ENCODE measurements at places on chromosomes 11 and 22.
A peak's percentile ranks its signal among the peaks of the same experiment; 100 is the strongest.

DNA sequence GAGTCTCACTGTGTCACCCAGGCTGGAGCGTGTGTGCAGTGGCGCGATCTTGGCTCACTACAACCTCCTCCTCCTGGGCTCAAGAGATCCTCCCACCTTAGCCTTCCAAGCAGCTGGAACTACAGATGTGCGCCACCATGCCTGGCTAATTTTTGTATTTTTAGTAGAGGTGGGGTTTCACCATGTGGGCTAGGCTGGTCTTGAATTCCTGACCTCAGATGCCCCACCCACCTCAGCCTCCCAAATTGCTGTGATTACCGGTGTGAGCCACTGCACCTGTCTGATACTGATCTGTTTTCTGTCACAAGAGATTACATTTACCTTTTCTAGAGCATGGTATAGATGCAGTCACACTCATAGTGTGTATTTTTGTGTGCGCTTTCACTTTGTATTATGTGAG, 11.6 kb downstream of the ATG13 start:
- DNase-seq = no peak

- no peak for DNase-seq
Measured at GRCh38 chr11:5992604-5993251, 5.9 kb upstream of the OR52L1 start.

DNA sequence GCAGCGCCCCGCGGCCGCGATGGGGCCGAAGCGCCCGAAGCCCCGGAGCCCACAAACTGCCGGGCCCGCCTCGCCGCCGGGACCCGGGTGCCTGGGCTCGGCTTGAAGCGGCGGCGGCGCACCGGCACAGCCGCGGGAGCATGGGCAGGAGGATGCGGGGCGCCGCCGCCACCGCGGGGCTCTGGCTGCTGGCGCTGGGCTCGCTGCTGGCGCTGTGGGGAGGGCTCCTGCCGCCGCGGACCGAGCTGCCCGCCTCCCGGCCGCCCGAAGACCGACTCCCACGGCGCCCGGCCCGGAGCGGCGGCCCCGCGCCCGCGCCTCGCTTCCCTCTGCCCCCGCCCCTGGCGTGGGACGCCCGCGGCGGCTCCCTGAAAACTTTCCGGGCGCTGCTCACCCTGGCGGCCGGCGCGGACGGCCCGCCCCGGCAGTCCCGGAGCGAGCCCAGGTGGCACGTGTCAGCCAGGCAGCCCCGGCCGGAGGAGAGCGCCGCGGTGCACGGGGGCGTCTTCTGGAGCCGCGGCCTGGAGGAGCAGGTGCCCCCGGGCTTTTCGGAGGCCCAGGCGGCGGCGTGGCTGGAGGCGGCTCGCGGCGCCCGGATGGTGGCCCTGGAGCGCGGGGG, 346 bp downstream of the FJX1 start:
- no peak for DNase-seq

DNA sequence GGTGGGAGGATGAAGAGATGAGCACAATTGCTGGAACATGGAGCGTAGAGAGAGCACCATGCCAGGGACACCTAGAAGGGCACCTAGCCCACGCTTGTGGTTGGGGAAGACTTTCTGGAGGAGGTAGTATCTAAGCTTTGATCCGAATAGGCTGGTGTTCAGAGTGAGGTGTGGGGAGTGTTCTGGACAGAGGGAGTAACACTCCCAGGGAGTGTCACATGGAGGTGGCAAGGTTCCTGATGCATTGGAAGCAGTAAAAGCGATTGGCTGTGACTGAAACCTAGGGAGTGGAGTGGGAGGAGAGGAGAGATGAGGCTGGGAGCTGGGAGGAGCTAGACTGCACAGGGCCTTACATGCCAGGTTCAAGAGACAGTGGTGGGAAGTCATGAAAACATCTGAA, 188.0 kb upstream of the NCAM1 start:
- DNase-seq = no peak

DNA sequence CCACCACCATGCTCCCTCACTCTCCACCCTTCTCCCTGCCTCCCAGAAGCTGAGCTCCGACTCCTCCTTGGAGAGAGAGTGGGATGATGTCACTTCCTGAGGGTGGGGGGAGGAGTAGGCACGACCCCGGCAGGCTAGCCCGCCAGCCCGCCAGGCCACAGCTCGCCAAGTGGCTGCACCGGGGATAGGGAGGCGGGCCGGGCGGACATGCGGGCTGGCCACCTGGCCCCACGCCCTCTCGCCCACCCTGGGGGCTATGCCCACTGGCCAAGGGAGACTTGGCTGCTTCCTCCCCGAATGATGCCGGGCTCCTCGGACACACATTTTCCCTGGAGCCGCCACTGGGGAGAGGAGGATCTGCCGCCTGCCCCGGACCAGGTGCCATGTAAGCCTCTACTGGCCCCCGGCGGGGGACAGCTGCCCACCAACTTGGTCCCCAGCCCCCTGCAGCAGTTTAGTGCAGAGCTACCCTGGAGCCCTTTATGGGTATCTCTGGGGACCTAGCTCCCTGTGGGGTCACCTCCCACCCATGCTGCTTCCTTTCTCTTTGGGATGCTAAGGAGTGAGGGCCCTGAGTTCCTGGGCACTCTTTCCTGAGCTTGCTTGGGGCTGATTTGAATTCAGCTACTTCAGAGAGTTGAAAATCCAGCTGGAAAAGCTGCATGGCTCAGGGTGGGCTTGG, 33.7 kb upstream of the MYRF start:
- no peak for DNase-seq

GRCh38 chr11:99117603-99118002, 96.9 kb downstream of the CNTN5 start:
- DNase-seq = no peak

DNA sequence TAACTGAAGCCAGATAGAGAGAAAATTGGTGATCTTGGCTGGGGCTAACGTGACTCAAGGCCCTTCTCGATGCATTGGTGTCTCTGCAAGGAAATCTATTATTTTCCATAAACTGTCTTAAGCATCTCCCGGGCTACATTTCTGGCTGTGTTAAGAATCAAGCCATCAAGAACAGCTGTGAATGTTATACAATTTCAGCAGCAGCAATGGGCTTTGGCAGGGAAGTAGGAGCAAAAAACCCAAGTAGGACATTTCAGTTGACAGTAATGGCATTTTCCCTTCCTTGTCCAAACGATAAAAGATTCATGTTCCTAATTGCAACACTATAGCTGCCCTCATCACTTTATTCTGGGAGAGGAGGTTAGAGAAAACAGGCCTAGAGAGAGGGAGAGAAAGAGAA, 335.0 kb downstream of the CADM1 start:
- no peak for DNase-seq

GRCh38 chr22:33073989-33074418, 15.8 kb upstream of the SYN3 start:
- no peak for DNase-seq

DNA sequence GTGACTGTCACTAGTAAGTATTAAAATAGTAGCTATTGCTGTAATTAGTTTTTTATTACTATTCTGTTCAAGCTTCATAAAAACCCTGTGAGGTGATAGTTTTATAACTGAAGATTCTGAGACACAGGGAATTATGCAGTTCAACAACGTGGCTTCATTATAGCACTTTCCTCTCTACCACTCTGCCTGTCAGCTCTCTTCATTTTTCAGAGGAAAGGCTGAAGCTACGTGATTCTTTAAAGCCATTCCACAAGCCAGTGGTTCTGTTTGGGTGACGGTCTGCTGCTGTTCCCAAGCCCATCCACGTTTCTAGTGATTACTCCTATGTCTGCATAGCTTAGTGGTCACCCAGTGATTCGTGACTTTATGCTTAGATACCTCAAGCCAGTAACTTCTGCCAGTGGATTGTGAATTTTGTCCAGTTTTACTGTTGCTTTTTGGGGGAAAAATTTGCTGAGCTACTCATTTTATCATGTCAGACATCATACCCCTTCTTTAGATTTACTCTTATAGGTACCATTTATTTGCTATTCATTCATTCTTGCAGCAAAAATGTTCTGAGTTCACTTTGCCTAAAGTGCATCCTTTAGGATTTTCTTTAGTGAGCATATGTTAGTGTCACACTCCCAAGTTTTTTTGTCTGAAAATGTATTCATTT, 59.8 kb downstream of the UVRAG start:
- DNase-seq = no peak

GRCh38 chr22:39469326-39469680, 12.5 kb downstream of the MGAT3 start:
- no peak for DNase-seq

- DNase-seq = no peak
Measured at GRCh38 chr11:125724125-125724524, 22.0 kb upstream of the PATE1 start.

DNA sequence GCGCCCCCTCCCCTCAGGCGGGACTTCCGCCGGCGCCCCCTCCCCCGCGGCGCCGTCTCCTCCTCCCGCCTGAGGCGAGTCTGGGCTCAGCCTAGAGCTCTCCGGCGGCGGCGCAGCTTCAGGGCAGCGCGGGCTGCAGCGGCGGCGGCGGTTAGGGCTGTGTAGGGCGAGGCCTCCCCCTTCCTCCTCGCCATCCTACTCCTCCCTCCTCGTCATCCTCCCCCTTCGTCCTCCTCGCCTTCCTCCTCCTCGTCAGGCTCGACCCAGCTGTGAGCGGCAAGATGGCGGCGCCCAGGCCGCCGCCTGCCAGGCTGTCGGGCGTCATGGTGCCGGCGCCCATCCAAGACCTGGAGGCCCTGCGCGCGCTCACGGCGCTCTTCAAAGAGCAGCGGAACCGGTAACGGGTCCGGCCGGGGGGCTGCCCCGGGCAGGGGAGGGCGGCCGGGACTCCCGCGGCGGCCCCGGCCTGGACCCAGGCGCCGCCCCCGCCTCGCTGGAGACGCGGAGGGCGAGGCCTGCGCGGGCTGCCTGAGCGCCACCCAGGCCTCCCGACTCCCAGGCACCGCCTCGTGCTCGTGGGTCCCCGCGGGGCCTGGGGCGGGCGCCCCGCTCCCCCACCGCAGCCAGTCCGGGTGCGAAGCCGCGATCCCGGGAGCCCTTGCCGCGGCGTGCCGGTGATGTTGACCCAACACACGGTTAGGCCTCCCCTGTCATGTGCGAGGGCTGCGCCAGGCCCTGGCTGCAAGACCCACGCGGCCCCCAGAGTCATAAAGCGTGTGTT, at the start of gene ATXN10:
Gene ATXN10, plus strand, starts transcription at position 52 of the 781 bp plus-strand sequence. Its CDS starts 230 bp downstream, at position 282.
- peak; percentile 67 for DNase-seq

GRCh38 chr11:110098645-110099044, 5.5 kb downstream of the ZC3H12C start:
- no peak for DNase-seq

DNA sequence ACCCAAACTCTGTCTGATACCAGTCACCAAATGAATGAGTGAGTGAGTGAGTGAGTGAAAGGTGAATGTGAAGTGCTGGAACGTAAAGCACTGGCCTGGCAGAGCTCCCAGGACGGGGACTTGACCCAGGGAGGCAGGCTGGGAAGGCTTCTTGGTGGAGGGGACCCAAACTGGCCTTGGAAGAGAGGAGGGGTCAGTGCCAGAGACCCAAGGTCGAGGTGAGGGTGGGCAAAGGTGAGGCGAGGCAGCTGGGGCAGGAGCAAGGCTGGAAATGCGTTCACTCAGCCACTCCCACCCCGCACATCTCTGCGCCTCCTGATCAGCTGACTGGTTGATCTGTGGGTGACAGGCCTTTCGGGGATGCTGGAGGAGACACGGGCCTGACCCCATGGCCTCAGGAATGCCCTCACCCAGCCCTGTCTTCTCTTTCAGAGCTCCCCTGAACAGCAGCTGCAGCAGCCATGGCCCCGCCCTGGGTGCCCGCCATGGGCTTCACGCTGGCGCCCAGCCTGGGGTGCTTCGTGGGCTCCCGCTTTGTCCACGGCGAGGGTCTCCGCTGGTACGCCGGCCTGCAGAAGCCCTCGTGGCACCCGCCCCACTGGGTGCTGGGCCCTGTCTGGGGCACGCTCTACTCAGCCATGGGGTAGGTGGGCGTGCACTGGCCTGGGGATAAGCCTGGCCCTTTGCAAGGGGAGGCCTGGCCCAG, 7.6 kb downstream of the TSPO start:
- no peak for DNase-seq

GRCh38 chr11:71988050-71988449, 10.7 kb upstream of the IL18BP start:
- DNase-seq = no peak

DNA sequence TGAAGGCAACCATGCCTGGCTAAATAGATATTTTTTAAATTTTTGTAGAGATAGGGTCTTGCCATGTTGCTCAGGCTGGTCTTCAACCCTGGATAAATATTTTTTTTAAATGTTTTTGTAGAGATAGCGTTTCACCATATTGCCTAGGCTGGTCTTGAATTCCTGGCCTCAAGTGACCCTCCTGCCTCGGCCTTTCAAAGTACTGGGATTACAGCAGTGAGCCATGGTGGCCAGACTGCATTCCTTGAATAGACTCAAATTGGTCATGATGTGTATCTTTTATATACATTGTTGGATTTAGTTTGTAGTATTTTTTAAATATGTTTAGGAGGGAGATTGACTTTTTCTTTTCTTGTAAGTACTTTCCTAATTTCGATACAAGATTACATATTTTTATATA, 325.7 kb upstream of the C11orf87 start:
- DNase-seq = no peak

DNA sequence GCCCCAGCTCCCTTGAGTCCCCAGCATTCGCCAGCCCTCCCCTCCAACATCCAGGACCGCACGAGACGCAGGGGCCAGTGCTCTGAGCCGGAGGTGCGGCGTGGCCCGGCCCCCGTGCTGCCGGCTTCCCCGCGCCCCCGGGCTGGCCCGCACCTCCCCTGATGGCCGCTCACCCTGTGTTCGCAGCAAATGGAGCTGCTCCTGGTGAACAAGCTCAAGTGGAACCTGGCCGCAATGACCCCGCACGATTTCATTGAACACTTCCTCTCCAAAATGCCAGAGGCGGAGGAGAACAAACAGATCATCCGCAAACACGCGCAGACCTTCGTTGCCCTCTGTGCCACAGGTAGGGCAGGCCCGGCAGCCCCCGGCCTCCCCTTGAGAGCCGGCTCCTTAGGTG, 2.7 kb downstream of the CCND1 start:
- no peak for DNase-seq

- DNase-seq = no peak
Measured at GRCh38 chr22:27882507-27883290, 36.4 kb downstream of the PITPNB start.

- DNase-seq = no peak
Measured at GRCh38 chr11:1011320-1011698, 25.2 kb downstream of the MUC6 start.

DNA sequence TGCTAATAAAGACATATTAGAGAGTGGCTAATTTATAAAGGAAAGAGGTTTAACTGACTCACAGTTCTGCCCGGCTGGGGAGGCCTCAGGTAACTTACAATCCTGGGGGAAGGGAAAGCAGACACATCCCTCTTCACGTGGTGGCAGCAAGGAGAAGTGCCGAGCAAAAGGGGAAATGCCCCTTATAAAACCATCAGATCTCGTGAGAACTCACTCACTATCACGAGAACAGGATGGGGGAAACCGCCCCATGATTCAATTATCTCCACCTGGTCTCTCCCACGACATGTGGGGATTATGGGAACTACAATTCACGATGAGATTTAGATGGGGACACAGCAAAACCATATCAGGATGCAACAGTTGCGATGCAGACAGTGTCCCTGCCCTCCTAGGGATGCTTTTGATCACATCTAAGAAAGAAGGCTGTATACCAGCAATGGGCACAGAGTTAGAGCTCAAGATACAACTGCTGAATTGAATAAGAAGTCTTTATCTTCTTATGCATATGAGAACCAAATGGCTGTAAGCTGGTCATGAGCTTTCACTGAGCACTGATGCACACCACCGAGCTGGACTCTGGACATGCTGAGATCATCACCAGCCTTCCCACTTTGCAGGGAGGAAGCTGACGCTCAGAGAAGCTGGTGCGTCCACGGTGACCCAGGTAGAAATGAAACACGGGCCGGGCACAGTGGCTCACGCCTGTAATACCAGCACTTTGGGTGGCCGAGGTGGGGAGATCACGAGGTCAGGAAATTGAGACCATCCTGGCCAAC, 255.2 kb downstream of the MN1 start:
- DNase-seq = no peak
